CD4-positive, alpha-beta T cell treated with Interleukin-6 at 100 ng/mL for 8 hours (primary cell): ENCODE measurements at places on chromosomes 5 and 9.

- no peak for DNase-seq
Measured at GRCh38 chr5:26482810-26483375, 555.5 kb downstream of the CDH9 start.

DNA sequence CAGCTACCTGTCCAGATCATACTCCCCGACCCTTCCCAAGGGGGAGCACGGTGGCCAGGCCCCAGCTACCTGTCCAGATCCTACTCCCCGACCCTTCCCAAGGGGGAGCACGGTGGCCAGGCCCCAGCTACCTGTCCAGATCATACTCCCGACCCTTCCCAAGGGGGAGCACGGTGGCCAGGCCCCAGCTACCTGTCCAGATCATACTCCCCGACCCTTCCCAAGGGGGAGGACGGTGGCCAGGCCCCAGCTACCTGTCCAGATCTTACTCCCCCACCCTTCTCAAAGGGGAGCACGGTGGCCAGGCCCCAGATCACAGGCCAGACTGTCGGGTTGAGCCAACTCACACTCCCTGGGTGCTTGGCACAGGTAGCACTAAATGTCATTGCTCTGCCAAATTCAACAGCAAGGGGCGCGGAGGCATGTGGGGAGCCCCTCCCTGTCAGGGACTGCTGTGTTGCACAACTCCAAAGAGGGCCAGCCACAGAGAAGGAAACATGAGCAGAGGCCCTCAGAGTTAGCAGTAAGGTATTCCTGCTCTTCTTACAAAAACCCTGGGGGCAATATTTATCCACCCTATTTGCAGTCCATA lies 136.9 kb downstream of the OLFM1 start:
- DNase-seq = no peak

DNA sequence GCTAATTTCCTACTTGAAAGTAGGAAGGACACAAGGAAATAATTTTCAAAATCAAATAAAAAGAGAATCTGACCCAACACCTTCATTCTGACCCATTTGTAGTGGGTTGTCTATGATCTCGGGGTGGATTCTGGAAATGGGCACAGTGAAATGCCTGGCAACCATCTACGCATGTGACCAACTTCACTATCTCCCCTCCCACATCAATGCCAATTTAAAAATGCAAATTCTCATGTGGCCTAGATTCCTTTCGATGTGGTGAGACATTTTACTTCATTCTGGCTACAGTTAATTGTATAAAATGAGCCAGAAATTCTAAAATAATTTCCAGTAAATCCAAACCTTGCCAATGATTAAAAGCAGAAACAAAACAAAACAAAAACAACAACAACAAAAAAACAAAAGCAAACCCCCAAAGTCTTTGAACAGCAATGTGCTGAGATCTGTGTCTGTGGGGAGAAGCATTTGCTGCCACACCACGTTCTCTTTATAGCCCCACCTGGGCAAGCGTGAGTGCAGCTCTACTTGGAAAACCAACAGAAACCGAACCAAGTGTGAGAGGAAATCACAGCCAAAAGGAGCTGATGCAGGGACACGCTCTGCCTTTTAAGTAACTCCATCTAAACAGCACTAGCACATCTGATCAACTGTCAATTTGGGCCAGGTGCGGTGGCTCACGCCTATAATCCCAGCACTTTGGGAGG lies 59.0 kb downstream of the USP20 start:
- peak; percentile 49 for DNase-seq

GRCh38 chr9:21831841-21832509 lies 29.5 kb downstream of the MTAP start:
- DNase-seq = no peak

GRCh38 chr9:99721898-99722297 lies 99.8 kb upstream of the NR4A3 start:
- no peak for DNase-seq
